Omental fat pad (tissue), 4 donors: ENCODE measurements at places on chromosomes 1 and 21.

- no peak for DNase-seq
These were observed 75.0 kb downstream of the ATP6V1G3 start for GRCh38 chr1:198465201-198466144.

GRCh38 chr1:19797827-19798226 is 1.9 kb downstream of the TMCO4 start:
- DNase-seq, result no peak

DNA sequence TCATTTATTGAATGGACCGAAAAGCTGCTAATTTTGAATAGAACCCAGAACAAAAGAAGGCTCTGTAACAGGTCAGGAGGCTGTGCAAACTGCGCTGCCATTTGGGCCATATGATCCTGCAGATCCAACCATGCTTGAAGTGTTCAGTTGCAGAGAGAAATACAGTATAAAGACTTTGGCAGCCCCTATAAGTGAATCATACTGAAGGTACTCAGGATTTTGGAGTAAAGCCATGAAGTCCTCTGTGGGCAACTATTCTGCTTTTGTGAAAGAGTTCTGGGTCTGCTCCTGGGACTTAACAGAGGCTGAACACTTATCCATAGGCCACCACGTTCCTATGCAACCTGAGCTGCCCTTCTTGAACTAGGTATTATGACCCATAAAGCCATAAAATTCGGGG is 1613.6 kb upstream of the PRMT6 start:
- DNase-seq, result no peak

DNA sequence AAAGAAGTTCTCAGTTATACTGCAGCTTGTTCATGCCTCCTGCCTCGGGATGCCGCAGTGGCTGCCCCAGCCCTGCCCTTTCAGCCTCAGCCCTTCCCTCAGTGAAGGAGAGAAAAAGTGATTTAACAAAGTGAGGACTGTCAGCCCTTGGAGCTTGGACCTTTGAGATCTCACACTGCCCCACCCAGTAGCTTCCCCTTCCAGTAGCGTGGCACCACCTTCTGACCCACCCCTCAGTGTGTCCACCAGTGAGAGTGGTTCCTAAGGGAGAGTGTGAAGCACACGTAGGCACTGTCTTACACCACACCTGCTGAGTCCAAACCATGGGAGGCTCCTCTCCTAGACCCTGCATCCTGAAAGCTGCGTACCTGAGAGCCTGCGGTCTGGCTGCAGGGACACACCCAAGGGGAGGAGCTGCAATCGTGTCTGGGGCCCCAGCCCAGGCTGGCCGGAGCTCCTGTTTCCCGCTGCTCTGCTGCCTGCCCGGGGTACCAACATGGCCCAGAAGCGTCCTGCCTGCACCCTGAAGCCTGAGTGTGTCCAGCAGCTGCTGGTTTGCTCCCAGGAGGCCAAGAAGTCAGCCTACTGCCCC is at the start of gene CDA:
Gene CDA, plus strand, starts transcription at position 464 of the 592 bp plus-strand sequence. Its CDS starts 33 bp downstream, at position 497.
- DNase-seq, result no peak

- no peak for DNase-seq
These were observed 35.8 kb downstream of the RIPK4 start for GRCh38 chr21:41731081-41731480.

GRCh38 chr1:50491142-50491541 is 67.9 kb upstream of the DMRTA2 start:
- no peak for DNase-seq

GRCh38 chr1:90799326-90799725 is 82.2 kb upstream of the BARHL2 start:
- no peak for DNase-seq

DNA sequence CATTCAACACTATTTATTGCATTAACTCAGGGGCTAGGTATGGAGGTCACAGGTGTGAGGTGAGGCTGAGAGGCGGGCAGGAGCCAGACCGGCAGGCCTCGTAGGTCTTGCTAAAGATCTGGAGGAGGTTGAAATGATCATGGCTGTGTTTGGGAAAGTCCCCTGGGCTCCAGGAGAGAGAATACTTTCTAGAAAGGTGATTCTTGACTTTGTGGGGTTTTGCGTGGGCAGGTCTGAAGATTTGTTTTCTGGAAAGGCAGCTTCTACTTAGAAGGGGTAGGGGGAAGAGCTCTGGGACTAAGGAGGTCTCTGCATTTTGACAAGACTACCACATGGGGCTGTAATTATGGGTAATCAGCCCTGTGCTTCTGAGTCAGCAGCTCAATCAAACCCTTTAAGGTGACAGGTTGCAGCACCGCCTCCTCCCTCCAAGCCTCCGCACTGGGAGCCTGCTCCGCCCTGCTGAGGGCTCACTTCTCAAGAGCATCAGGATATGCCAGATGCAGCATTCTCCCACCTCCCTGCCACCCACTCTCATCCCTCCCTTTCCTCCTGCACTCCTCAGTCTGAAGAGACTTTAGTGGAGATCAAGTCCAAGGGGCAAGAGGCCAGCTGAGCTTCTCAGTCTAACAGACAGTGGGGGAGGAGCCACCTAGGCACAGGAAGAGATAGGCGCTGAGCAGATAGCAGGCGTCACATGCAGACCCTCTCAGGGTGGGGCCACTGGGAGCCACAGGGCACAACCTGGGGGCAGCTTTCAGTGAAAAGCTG is 30.5 kb downstream of the SLC30A1 start:
- no peak for DNase-seq
